ENCODE measurements at places on chromosomes 12 and 14.

GRCh38 chr14:21032326-21033132 lies 2.1 kb downstream of the RNASE13 start:
- no peak for DNase-seq

DNA sequence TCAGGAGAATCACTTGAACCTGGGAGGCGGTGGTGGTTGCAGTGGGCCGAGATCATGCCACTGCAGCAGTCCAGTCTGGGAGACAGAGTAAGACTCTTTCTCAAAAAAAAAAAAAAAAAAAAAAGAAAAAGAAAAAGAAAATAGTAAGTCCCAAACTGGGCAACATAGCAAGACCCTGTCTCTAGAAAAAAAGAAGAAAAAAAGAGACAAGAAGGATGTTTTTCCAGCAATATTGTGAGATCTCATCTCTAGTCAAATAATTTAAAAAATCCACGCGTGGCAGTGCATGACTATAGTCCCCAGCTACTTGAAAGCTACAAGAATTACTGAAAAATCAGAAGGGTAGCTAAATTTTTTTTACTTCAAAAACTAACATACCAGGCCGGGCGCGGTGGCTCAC lies 8.0 kb downstream of the USP44 start:
- no peak for DNase-seq

DNA sequence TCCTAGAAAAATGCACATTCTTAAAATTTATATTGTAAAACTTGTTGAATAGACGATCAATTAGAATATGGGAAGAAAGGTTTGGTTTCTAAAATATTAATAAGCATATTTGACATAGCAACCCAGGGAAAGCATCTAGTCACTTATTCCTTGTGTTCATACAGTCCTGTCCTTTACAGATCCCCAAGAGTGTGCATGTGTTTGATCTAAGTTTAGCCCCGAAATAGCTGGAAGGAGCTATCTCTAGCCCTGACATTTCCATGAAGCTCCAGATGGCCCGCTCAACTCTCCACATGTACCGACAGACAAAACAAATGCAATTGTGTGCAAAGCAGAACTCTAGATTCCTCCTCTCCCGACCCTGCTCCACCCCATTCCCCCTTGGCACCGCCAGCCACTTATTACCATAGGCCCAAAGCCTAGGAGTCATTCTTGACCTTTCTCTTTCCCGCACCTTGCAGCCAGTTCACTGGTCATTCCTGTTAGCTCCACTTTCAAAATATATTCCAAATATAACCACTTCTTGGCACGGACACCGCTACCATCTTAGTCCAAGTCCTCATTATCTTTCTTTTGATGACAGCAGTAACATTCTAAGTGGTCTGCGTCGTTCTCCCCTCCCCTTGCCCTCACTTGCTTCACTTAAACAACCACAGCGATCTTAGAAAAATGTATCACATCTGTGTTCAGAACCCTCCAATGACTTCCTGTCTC lies 45.4 kb upstream of the GZMB start:
- no peak for DNase-seq

- DNase-seq = no peak
Observed at GRCh38 chr12:91561301-91561957, 378.8 kb upstream of the DCN start.

DNA sequence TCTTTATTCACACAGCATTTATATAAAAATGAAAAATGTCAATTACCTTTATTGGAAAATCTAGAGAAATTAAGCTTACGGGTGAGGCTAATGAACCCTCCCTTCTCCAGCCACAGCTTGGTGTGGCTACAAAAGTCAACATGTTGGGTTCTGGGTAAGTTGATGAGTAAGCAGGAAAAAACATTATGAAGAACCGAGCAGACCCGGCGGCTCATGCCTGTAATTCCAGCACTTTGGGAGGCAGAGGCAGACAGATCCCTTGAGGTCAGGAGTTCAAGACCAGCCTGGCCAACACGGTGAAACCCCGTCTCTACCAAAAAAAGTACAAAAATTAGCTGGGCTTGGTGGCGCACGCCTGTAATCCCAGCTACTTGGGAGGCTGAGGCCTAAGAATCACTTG lies 10.9 kb downstream of the NAA25 start:
- peak; percentile 36 for DNase-seq

DNA sequence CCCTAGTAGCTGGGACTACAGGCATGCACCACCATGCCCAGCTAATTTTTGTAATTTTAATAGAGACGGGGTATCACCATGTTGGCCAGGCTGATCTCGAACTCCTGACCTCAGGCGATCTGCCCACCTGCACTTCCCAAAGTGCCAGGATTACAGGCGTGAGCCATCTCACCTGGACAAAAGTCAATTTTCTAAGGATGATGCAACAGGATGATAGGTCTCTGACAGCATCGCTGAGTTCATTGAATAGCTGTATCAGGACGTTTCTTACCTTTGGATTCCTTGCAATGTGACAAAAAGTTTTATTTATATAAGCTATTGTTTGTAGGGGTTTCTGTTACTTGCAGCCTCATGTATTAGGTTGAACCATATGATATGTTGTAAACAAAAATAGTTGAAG lies 55.5 kb upstream of the PCED1B start:
- DNase-seq = no peak

GRCh38 chr12:105418229-105418628 lies 87.7 kb downstream of the C12orf75 start:
- DNase-seq = peak; percentile 66

DNA sequence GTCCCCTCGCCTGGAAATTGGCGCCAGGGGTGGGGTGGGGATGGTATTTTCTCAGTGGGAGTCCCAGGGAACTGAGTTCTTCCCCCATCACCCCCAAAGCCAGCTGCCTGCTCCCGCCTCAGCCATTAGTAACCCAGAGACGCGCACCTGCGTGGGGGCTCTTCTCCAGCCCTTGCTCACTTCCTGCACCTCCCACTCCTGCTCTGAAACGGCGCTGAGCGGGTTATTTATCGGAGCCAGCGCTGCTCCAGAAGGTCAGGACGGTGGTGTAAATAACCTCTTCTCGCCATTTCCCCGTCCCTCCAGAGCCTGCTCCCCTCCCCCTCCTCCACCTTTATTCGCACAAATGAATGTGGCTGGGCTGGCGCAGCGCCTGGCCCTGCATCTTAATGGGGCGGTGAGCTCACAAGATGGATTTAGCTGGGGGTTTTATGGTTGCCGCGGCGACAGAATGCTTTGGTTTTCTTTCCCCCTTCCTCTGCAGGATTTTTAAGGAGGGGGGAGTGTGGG lies 12.2 kb downstream of the GPR84 start:
- peak; percentile 93 for DNase-seq

DNA sequence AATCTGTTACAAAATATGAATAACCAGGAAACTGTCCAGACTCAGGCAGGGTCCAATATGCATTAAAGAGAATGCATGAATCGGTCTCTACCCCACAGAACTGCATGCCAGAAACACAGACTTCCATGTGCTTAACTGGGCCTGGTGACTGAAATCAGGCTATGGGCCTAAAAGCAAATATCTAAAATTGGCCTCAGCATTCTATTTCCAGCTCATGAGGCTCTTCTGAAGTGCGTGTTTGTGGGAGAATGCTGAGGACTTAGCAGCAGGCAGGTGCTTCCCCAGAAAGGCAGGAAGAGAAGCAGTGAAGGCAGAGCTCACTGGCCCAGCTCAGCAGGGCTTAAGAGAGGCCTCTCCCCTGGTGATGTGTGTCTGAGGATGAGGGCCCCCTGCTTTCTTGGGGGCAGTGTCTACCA lies 48.5 kb downstream of the ADGRD1 start:
- DNase-seq = no peak

GRCh38 chr12:12099102-12099501 lies 28.4 kb downstream of the BCL2L14 start:
- no peak for DNase-seq

- DNase-seq = no peak
Observed at GRCh38 chr12:54147186-54147585, 41.6 kb downstream of the SMUG1 start.

- DNase-seq = peak; percentile 52
Observed at GRCh38 chr14:50038398-50039119, 77.8 kb downstream of the VCPKMT start.

GRCh38 chr14:25308244-25308643 lies 258.3 kb upstream of the STXBP6 start:
- DNase-seq = peak; percentile 85

GRCh38 chr12:131120831-131121271 lies 167.1 kb downstream of the ADGRD1 start:
- peak; percentile 43 for DNase-seq

DNA sequence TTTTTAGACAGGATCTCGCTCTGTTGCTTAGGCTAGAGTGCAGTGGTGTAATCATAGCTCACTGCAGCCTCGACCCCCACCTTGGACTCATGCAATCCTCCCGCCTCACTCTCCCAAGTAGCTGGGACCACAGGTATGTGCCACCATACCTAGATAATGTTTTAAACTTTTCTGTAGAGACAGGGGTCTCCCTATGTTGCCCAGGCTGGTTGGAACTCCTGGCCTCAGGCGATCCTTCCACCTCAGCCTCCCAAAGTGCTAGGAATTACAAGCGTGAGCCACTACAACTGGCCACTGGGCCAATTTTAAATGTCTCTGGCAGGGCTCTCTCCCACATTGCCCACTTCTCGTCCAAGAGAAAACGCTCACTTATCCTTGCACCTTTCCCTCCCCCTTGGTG lies 66.5 kb upstream of the DACT1 start:
- DNase-seq = no peak

DNA sequence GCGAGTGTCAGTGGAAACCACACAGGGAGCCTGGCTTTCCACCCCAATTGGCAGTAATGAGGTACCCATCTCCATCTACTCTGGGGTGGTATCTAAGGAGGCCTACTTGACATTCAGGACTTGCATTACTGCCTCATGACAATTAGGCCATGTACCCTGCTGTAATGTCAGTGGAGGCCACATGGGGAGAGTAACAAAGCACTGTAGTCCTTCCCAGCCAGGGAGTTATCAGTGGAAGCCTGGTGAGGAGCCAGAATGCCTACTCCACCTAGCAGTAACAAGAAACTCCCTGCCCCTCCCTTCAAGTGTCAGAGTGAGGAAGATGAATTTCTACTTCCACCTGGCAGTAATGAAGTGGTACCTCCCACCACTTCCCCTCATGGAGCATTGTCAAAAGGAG lies 12.5 kb downstream of the TIMM9 start:
- DNase-seq = peak; percentile 71

DNA sequence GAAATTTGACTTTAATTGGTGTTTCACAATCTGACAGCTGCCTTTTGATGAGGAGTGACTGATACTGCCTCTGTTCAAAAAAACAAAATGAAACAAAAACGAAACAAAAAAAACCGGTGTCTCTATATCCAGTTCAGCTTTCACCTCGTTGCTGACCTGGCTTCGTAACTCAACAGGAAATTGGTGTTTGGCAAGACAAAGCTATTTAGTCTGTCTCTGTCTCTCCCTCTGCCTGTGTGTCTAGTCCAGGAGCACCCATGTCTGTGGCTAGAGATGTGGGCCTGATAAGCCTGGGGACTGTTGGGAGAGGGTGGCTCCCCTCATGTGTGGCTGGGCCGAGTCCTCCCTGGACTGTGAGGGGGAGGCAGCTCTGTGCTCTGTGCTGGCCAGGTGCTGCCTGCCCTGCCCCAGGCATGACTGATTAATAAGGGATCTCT lies 11.3 kb downstream of the CACNA1C start:
- DNase-seq = no peak

- DNase-seq = peak; percentile 46
Observed at GRCh38 chr14:91872517-91873470, 5.5 kb upstream of the TC2N start.

DNA sequence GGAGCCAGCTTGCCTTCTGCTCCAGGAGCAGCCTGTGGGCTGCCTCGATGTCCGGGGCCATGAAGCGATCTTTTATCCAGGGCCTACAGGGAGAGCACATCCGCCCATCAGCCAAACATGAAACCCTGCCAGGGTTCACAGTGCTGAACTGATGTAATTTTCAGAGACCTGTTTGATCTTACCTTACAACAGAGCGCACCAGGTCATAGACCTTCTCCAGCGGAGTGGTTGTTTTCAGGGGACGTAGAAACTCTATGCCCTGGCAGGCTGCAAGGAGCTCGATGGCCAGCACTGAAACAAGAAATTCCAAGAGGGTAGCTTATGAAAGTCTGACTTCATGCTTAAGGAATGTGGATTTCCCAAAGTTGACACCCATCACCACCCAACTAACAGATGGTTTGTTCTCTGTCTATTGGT lies 19.7 kb downstream of the HAL start:
- no peak for DNase-seq

GRCh38 chr12:6234214-6234613 lies 34.0 kb downstream of the CD9 start:
- DNase-seq = no peak

DNA sequence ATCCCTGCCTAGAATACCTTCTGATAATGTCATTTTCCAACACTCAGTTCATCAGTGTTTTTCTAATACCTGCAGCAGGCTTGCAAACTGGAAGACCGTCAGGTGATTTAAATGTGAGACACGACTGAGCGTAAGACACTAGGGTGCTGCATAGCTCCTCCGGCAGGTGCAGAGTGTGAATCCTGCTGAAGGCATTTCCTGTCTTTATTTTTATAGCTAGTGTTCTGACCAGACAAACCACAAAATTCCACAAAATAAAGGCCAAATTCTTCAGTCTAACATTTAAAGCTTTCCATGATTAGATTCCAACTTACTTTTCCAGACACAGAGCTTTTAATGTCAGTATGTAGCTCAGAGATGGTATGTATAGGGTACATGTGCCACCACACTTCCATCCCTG lies 70.7 kb downstream of the BBS10 start:
- DNase-seq = peak; percentile 32

All from endodermal cell (in vitro differentiated cells).